HS-27A (cell line): ENCODE measurements at places on chromosomes 7 and 10.

DNA sequence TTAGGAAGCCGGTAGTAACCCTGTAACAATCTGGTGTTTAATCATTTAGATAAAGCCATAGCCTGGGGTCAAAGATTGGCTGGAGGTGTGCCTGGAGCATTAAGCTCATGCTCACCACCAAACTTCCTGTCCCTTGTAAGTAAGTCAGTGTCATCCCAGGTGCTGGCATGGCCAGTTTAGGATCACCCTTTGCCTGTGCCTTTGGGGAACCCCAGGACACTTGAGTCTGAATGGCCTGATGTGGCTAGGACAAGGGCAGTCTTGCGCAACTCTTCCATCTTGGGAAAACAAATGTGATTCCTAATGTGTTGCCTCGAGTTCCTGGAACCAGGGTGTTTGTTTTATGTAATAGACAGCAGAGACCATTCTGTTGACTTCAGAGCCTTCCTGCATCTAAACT, 154.8 kb downstream of the GRK5 start:
- no peak for DNase-seq

- no peak for DNase-seq
Observed at GRCh38 chr7:37320848-37321468, 127.7 kb downstream of the ELMO1 start.

DNA sequence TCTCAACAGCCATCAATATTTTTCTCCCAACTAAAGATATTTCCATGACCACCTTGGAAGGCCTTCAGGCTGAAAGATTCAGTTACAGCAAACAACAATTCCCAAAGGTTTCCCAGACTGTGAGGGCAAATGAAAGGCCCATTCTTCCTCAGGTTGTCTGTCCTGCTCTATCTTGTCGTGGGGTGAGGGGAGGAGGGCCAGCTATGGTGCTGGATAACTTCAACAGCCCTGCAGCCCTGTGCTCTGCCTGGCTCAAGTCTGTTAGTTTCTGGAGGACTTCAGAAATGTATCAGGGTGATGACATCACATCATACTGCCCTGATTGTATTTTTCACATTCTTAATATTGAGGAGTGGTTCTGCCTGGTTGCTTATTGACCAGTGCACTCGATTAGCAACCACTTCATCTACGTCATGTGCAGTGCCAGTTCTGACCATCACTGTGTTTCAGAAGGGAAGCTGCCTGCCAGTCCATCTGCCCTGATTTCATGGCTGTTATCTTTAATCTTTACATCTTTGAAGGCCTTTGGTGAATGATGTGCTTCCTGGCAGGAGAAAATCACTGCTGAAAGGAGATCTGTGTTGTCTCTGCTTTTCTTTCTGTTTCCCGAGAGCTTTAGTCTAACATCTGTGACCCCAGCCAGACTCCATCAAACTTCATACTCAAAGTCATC, 135.5 kb downstream of the NRF1 start:
- no peak for DNase-seq

DNA sequence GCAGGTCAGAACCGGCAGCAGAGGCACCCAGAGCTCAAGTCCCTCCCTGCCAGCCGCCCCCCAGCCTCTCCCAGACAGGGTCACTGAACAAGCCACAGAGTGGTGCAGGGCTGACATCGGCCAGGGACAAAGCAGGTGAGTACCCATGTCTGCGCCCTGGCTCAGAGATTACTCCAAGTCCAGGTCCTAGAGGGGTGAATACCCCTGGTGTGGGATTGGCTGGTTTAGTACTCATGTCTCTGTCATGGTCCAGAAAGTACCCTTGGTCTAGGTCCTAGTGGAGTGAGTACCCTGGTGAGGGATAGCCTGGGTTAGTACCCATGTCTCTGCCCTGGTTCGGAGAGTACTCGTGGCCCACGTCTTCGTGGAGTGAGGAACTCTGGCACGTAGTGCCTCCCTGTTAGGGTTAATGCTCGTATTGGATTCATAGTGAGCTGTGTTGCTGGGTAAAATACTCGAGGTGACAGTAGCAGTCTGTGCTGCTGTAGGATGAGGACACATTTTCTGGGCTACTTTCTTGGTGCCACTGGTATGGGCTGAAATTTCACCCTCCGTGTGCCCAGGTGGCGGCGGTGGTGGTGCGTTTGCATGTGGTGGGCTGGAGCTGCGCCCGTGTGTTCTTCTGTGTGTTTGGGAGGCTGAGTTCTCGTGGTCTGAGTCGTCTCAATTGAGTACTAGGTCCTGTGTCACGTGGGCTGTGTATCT, 25.5 kb upstream of the KNDC1 start:
- no peak for DNase-seq

DNA sequence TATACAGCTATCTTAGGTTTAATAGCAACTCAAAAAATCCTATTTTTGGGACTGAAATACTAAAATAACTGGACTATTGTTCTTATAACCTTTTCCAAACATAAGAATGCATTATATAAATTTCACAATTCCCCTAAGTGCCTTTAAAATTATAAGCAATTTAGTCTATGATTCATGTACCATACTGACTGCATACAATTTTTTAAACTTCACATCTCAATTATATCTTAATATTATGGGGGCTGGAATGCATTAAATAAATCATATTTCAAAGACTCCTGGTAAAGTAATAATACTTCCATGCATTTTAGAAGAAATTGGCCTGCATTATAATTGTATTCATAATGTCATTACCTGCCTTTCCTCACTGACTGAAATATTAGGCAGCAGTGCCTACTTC, 144.6 kb downstream of the CHCHD3 start:
- no peak for DNase-seq

DNA sequence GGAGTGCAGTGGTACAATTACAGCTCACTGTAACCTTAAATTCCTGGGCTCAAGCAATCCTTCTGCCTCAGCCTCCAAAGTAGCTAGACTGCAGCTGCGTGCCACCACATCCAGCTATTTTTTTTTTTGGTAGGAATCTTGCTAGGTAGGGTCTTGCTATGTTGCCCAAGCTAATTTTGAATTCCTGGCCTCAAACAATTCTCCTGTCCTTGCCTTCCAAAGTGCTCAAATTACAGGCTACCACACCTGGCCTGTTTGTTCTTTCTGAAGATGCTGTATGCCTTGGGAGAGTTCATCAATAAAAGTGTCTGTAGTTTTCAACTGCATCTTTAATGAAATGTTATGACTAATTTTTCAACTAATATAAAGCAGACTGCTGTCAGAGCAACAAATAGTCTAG, 452 bp downstream of the SAMD9 start:
- no peak for DNase-seq

DNA sequence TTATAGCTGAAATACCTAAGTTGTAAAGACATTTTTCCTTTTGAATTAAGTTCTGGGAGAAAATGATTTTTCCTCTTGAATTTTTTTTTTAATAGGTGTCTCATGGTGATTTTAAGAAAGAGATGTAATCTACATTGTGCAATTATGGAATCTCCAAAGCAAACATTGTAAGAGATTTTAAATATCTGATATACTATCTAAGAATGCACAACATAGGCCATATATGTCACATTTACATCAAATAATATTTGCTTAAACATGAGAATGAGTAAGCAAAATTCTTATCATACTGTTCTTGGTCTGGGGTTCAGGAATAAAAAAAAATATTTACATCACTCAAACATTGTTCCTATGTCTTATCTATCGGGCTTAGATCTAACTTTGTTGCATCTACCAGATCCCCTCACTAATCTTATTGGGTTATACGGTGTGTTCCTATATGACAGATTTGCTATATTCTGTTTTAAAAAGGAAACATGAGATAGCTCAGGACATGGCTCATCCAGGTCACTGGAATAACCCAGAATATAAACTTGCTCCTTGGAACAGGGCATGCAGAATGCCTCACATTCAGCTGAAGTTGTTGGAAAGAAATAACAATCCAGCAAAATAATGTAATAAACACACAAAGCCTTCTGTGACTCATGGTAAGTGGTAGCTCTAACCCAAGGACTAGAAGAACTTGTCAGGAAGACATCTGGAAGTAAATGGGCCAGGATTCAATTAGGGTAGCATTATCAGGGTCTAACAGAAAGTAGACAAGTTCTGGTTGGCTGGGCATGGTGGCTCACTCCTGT, 794.7 kb downstream of the IPMK start:
- no peak for DNase-seq

GRCh38 chr7:86965727-86966120, 93.7 kb downstream of the ELAPOR2 start:
- no peak for DNase-seq

DNA sequence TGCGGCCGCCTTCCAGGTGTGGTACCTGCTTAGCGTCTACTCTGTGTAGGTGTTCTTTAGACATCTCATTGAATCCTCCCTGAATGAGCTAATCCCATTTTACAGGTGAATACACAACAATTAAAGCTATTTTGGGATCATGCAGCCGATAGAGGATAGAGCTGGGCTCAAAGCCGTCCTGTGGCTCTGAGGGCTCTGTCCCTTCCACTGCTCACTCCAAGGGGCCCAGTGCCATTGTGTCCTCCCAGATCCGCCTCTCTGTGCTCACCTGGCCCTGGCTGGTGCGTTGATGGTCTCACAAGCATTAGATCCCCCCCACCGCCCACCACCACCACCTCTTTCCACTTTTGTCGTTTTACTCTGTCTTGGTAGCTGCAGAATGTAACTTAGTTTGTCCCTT, 13.1 kb downstream of the NPTX2 start:
- no peak for DNase-seq

DNA sequence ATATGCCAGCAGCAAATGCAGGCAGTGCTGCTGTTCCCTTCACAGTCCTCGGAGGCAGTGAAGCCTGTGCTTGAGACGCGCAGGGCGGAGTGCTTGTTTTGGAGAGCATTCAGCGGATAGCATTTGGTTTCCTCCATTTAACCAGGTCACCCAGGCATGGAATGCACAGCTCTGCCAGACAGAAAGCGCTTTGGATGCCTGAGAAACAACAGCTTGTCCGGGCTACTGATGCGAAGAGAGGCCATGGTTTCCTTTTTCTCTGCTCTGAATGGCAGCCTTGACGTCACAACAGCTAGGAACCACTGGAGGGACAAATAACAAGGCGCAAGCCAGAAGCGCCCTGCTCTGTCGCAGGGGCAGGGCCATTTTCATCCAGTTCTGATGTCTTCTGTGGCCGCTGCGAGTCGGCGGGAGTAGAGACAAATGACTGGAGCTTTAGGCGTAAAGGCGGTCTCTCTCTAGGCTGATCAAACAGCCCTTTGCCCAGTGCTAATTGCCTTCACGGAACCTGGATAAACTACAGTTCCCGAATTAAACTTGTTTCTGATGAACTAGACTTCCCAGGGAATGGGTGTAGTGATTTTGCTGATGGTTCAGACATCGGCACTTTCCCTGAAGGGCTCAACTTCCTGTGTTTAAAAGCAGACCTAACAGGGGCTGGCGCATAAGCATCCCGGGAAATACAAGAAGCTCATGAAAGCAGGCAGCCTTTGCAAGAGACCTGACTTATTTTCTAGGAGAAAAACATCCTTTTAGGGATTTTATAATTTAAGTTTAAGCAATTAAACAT, 187.6 kb upstream of the KLF14 start:
- DNase-seq = no peak
